Spleen (tissue), 13 donors: ENCODE measurements at places on chromosomes 3 and 15.
A peak's percentile ranks its signal among the peaks of the same experiment; 100 is the strongest.

GRCh38 chr15:43361313-43361903 lies 9.4 kb downstream of the ZSCAN29 start:
- DNase-seq, result no peak

- no peak for DNase-seq
Measured at GRCh38 chr3:134079111-134079547, 49.4 kb upstream of the SLCO2A1 start.

DNA sequence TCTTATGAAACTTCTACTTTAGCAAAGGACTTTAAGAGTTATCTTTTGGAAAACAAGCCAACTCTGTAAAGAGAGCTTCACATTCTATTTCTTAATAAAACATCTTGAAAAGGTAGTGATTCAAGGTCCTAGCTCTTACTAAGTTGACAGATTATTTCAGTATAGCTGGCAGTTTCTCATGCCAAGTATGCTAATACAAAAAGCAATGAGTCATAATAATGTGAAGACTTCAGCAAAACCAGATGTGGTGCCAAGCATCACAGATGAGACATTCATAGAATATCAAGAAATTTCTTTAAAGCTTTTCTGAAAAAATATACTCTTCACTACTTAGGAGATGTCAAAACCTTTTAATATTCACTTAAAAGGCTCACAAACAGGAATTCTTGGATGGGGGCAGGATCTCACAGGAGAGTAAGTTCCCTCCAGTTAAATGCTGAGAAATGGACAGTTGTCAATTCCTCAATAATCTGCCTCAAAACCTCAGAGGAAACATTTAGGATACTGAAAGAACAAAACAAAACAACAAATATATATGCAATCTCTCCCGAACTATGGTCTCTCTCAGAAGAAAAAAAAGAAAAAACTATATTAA lies 45.6 kb downstream of the DCBLD2 start:
- no peak for DNase-seq

- no peak for DNase-seq
Measured at GRCh38 chr3:100160521-100160920, 46.2 kb upstream of the FILIP1L start.

DNA sequence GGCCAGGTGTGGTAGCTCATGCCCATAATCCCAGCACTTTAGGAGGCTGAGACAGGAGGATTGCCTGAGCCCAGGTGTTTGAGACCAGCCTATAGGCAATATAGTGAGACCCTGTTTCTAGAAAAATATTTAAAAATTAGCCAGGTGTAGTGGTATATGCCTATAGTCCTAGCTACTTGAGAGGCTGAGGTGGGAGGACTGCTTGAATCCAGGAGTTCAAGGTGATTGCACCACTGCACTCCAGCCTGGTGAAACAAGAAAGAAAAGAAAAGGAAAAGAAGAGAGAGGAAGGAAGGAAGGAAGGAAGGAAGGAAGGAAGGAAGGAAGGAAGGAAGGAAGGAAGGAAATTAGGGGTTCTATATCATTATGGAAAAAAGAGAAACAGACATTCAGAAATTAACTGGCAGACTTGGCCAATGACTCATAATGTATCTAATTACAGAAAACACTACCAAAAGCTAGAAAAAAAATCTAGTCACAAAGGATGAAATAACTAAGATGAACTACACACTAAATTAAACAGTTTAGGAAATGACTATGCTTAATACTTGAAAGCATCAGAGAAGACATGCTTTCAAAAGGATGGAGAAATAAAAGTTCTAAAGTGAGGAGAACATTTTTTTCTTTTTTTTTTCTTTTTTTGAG lies 45.4 kb upstream of the TERB2 start:
- no peak for DNase-seq

GRCh38 chr3:59772416-59773408 lies 722.9 kb upstream of the CFAP20DC start:
- peak; percentile 74 for DNase-seq

GRCh38 chr3:31581660-31582059 lies 48.9 kb downstream of the STT3B start:
- DNase-seq, result no peak

- DNase-seq, result no peak
Measured at GRCh38 chr3:157156837-157157635, 2.9 kb downstream of the CCNL1 start.

GRCh38 chr3:194323785-194324735 lies 27.1 kb downstream of the CPN2 start:
- DNase-seq, result no peak
